Vagina (tissue), 2 donors: ENCODE measurements at places on chromosomes 12 and 14.

- DNase-seq, result no peak
These were observed 117.8 kb upstream of the LHX5 start for GRCh38 chr12:113589437-113589836.

- DNase-seq, result no peak
These were observed 130.8 kb upstream of the FLRT2 start for GRCh38 chr14:85399186-85399585.

GRCh38 chr14:58732387-58732786 is 94.6 kb downstream of the DACT1 start:
- no peak for DNase-seq

- no peak for DNase-seq
These were observed 201.7 kb downstream of the EXOC5 start for GRCh38 chr14:57066887-57067513.

DNA sequence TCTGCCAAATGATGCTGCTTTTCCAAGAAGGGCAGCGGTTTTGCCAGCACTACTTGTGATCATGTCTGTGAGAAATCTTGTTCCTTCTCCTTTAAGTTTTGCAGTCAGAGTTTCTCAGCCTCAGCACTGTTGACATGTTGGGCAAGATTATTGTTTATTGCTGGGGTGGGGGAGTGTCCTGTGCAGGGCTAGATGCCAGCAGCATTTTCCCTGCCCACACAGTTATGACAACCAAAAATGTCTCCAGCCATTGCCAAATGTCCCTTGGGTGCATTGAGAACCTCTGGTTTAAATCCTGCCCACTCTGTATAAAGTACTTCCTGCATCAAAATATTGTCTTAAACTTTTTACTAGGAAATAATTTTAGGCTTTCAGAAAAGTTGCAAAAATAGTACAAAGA is 20.0 kb downstream of the TMEM132C start:
- no peak for DNase-seq

GRCh38 chr14:89201645-89202044 is 215.4 kb downstream of the FOXN3 start:
- no peak for DNase-seq

- DNase-seq, result no peak
These were observed 195.4 kb downstream of the DUSP6 start for GRCh38 chr12:89156862-89157262.

- no peak for DNase-seq
These were observed 121.1 kb downstream of the ANO6 start for GRCh38 chr12:45336762-45337596.
